ENCODE measurements at places on chromosomes 11 and 22. TPM values are rescaled to one million over a fixed set of nuclear protein-coding genes. Genes with fewer than 3 reads are reported as not detected.
A peak's percentile ranks its signal among the peaks of the same experiment; 100 is the strongest.

MS4A3 gene
- 0.50 TPM for total RNA-seq

TRIM49 gene
- total RNA-seq = not detected

- H3K27me3 ChIP-seq = no peaks in the 10 kb centered on the region
- DNase-seq = no peak
- H3K27ac ChIP-seq = no peak overlapping the region
- H3K4me3 ChIP-seq = no peak overlapping the region
Observed at GRCh38 chr22:46829941-46830715, 67.7 kb downstream of the TBC1D22A start.

- H3K27ac ChIP-seq = no peak overlapping the region
- H3K4me1 ChIP-seq = no peaks in the 10 kb centered on the region
- H3K27me3 ChIP-seq = no peaks in the 10 kb centered on the region
- DNase-seq = no peak
Observed at GRCh38 chr11:114605370-114605769, 9.8 kb upstream of the NXPE4 start.

- DNase-seq = no peak
- no peaks in the 10 kb centered on the region for H3K4me1 ChIP-seq
- no peak overlapping the region for H3K27ac ChIP-seq
- no peaks in the 10 kb centered on the region for H3K36me3 ChIP-seq
Observed at GRCh38 chr22:25903294-25903693, 161.3 kb downstream of the MYO18B start.

DNA sequence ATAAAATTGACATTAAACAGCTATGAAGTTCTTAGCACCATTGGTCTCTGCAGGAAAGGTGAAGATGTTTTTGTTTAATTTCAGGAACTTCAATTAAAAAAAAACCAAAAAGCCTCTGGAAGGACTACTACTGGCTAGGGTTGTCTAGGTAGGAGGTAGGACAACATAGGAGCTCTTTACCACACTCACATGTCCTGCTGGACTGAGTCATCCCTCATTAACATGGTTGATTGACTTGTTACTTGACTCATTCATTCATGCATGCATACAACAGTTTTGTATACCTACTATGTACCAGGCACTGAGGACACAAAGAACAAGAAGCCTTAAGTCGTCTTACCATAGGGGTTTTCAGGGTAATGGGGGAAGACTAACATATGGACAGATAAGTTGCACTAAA is 216.9 kb upstream of the ARHGAP20 start:
- no peaks in the 10 kb centered on the region for H3K4me1 ChIP-seq
- no peaks in the 10 kb centered on the region for H3K36me3 ChIP-seq
- H3K4me3 ChIP-seq = no peak overlapping the region
- peaks cover 5% of the 10 kb centered on the region for H3K27me3 ChIP-seq
- no peak for DNase-seq

DNA sequence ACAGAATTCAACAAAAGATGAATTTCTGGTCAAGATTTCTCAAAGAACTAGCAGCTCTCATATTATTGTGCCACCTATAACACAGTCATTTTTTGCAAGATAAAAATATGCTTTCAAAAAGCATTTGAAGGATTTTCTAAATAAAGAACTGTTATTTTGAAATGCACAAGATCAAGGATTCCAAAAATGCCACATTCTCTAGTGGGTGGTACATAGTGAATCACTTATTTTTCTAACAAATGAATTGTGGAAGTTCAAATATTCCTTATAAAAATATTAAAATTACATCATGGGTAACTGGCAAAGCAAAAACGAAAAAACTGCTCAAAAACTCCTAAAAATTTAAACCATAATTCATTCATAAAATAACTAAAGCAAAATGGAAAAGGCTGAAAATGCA is 2.1 kb downstream of the RNF141 start:
- no peaks in the 10 kb centered on the region for H3K27me3 ChIP-seq
- no peak for DNase-seq
- peaks cover 16% of the 10 kb centered on the region for H3K4me1 ChIP-seq
- H3K36me3 ChIP-seq = no peaks in the 10 kb centered on the region
- H3K27ac ChIP-seq = no peak overlapping the region

DNA sequence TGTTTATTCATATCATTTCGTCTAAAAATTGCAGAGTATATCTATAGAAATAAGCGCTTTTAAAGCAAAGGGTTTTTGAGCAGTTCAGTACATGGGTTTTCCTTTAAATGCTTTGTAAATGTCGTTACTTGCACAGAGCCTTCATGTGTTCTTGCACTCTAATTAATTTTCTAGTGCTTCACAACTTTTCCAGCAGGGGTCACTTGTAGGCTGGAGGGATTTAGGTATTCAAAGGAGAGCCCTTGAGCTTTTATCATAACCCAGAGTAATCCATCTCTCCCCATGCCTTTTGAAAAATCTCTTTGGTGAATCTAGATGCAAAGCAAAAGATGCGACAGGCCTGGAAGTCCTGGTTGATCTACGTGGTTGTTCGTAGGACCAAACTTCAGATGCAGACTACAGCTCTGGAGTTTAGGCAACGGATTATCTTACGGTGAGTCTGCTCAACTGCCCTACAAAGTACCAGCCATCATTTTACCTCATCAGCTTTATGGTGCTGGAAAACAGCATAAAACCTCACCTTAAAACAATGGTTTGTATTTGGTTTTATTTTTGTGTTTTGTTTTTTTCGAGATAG is 60.4 kb downstream of the SFI1 start:
- peak overlapping the region; percentile 69 for H3K27ac ChIP-seq
- peaks cover 6% of the 10 kb centered on the region for H3K36me3 ChIP-seq
- H3K4me3 ChIP-seq = no peak overlapping the region
- DNase-seq = no peak
- peaks cover 16% of the 10 kb centered on the region for H3K4me1 ChIP-seq

GRCh38 chr11:30553521-30554110 is 32.5 kb downstream of the MPPED2 start:
- no peak for DNase-seq

DNA sequence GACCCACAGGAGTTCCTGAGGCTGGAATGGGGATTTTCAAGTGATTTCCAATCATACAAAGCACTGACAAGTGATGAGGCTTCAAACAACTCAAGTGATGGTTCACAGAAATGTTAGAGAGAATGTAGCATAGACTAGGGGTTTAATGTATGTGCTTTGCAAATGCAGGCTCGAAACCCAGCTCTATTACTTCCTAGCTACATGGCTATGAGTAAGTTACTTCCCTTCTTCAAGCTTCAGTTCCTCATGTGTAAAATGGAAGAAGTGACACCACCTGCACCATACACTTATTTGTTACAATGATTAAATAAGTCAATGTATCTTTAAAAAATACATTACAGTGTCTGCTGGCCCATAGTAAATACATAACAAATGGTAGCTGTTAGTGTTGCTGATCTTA is 139.8 kb downstream of the CCDC81 start:
- no peaks in the 10 kb centered on the region for H3K4me1 ChIP-seq
- H3K27me3 ChIP-seq = peaks cover 12% of the 10 kb centered on the region
- DNase-seq = no peak
- no peak overlapping the region for H3K27ac ChIP-seq
- H3K36me3 ChIP-seq = no peaks in the 10 kb centered on the region

GRCh38 chr22:48654492-48654891 is 1173.2 kb downstream of the BRD1 start:
- DNase-seq = no peak
- H3K4me1 ChIP-seq = no peaks in the 10 kb centered on the region
- H3K4me3 ChIP-seq = no peak overlapping the region
- H3K36me3 ChIP-seq = no peaks in the 10 kb centered on the region
- H3K27ac ChIP-seq = no peak overlapping the region
